ENCODE measurements at places on chromosomes 16 and 17.

- DNase-seq, result no peak
Observed at GRCh38 chr16:31464781-31465260, 5.5 kb downstream of the ARMC5 start.

- DNase-seq, result no peak
Observed at GRCh38 chr16:4463522-4464163, 10.8 kb downstream of the NMRAL1 start.

GRCh38 chr16:11254913-11255736 is 879 bp downstream of the SOCS1 start:
- DNase-seq, result no peak

DNA sequence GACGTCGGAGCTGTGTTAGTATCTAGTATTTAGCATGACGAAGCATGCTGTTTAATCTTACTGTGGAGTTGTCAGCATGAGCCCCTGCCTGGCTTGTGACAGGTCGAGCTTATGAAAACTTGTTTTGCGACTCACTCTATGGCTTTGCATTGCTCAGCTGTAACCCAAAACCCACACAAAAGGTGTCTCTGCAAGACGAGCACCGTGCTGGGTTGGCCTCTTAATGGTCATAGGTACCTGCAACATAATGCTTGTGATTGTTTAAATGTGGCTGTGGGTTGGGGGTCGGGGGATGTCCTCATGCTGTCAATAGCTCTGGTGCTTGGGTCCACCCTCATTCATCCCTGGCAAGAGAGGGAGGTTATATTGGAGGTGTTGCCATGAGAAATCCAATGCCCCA is 5.4 kb downstream of the NTN1 start:
- no peak for DNase-seq

- DNase-seq, result no peak
Observed at GRCh38 chr16:88830258-88830657, 18.5 kb upstream of the APRT start.

- no peak for DNase-seq
Observed at GRCh38 chr17:79167486-79167885, 92.9 kb downstream of the ENGASE start.

GRCh38 chr17:41722231-41722630 is 10.1 kb downstream of the GAST start:
- no peak for DNase-seq

All from NCI-H2029 treated with DMSO at 0.1 percent for 48 hours (cell line).